NCI-H510A treated with DMSO at 0.1 percent for 48 hours (cell line): ENCODE measurements at places on chromosomes 5 and 9.

- DNase-seq, result no peak
Observed at GRCh38 chr9:134335486-134336220, 9.4 kb downstream of the RXRA start.

- DNase-seq, result peak; percentile 93
Observed at GRCh38 chr9:130254747-130255630, 10.6 kb upstream of the HMCN2 start.

GRCh38 chr5:38634568-38635369 lies 78.3 kb upstream of the LIFR start:
- no peak for DNase-seq

- DNase-seq, result no peak
Observed at GRCh38 chr9:128286440-128286839, 10.4 kb downstream of the SWI5 start.

- DNase-seq, result no peak
Observed at GRCh38 chr5:86644843-86645242, 27.1 kb downstream of the COX7C start.

- no peak for DNase-seq
Observed at GRCh38 chr5:134370311-134370870, 978 bp upstream of the UBE2B start.

DNA sequence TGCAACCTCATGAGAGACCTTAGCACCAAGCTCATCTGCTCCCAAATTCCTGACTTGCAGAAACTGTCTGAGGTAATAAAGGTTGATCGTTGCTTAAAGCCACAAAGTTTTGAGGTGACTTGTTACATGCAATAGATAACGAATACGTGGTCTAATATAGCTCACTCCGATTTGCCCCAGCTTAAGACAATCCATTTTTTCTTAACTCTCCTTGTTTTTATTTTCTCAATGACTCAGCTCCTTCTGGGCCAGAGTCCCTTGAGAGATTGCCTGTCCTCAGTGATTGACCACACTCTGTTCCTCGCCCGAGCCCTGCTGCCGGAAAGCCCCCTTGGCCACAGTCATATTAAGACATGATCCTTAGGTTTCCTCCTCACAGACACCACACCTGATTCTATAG lies 63.7 kb upstream of the FANCC start:
- DNase-seq, result no peak

DNA sequence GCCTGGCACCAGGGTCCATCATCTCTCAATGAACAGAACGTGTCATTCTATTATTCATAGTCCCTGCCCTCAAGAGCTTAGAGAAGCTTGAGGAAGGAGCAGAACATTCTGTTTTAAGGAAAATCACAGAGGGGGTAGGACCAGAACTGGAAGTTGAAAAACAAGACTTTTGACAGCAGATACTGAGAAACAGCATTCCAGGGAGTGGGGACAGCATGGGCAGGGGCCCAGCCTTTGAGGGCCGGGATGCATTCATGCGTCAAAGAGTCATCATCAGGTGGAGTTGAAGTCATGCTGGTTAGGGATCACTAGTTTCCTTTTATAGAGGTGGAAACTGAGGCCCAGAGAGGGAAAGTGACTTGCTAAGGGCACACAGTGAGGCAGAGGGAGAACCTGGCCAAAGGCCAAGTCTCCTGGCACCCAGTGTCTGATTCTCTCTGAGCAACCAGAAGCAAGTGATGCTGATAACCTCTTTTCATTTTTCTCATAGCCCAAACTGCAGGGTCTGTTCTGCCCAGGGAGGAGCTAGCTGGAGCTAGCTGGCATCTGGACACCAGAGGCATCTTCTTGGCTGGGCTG lies 41.5 kb upstream of the STXBP1 start:
- peak; percentile 30 for DNase-seq

DNA sequence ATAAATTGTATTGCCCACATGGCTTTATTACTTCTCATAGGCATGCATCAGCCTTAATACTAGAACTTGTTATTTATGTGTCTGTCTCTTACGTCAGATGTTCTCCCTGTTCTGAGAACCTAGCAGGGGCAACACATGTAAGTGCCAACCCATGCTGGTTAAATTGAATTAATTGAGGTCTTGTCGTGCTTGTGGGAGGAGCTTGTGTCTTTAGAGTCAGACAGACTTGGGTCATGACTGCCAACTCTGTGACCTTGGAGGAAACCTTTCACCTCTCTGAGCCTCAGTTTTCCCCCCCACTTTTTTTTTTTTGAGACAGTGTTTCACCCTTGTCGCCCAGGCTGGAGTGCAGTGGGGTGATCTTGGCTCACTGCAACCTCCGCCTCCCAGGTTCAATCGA lies 2.2 kb upstream of the MEGF9 start:
- no peak for DNase-seq

DNA sequence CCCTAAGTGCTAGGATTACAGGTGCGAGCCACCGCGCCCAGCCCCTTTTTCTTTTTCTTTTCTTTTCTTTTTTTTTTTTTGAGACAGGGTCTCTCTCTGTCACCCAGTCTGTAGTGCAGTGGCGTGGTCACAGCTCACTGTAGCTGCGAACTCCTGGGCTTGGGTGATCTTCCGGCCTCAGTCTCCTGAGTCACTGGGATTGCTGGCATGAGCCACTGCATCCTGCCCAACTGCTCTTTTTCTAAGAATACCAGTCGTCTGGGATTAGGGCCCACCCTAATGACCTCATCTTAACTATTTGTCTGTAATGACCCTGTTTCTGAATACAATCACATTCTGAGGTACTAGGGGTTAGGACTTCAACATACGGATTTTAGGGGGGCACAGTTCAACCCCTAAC lies 34.1 kb upstream of the NANS start:
- DNase-seq, result no peak

GRCh38 chr9:129987047-129987446 lies 55.9 kb downstream of the FNBP1 start:
- no peak for DNase-seq

GRCh38 chr5:73104326-73104725 lies 16.0 kb upstream of the TMEM171 start:
- no peak for DNase-seq

DNA sequence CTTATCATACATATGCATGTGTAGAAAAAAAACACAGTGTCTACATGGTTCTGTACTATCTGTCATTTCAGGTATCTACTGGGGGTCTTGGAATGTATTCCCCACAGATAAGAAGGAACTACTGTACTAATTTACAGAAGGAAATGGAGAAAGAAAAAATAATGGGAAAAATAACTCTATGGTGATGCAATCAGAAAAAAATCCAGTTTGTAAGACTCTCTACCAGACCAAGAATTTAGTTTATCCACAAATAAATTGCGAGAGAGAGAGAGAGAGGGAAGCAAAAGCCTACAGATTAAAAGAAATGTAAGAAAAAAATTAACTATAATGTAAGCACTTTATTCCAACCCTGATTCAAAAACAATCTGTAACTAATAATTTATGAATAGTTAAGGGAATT lies 708.6 kb upstream of the ZNF608 start:
- DNase-seq, result no peak

DNA sequence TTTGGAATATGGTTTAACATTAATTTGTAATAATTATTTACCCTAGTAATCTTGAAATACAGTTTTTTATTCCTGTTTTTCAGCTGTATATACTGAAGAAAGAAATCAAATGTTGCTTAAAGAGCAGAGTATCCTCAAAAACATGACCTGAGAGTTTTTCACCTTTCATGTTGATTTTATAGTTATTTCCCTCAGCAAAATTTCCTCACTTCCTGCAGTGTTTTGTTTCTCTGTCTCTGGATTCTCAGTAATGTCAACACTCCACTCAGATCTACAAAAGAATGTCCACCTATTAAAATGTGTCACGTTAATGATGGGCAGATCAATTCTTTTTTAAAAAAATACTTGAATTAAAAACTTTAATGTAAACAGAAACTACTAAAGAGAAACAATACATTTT lies 398.3 kb downstream of the ANXA1 start:
- DNase-seq, result no peak

- DNase-seq, result no peak
Observed at GRCh38 chr5:134935711-134936602, 31.0 kb downstream of the PCBD2 start.

DNA sequence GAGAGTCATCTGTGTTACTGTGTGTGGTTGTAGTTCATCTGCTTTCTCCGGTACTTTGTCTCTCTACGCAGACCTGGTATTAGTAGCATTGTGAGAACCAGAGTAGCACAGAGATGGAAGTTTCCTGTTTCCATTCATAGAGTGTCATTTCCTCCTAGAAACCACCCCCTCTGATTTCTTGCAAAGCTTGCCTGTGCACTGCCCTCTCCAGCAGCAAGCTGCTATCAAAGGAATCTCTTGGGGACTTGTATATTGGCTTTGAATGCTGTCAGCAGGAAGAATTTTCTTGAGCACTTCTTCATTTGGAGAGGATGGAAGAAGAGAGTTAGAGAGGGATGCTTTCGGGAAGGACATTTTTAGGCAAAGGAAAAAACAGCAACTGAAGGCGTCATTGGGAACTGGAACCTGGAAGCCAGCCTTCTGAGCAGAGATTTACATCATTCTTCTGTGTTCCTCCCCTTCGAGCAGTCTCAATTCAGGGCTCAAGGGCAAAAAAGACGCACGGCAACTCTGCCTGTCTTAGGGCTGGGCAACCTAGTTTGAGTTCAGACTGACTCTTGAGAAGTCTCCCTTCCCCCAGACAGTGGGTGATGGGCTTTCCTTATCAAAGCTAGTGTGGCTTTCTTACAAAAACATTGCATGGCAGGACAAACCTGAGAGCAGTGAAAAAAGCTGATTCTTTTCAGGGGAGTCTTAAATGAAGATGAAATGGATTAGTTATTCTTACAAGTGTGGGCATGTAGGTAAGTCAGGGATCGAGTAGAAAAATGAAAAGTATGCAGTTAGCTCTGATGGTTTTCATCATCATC lies 226.3 kb downstream of the AOPEP start:
- DNase-seq, result no peak

DNA sequence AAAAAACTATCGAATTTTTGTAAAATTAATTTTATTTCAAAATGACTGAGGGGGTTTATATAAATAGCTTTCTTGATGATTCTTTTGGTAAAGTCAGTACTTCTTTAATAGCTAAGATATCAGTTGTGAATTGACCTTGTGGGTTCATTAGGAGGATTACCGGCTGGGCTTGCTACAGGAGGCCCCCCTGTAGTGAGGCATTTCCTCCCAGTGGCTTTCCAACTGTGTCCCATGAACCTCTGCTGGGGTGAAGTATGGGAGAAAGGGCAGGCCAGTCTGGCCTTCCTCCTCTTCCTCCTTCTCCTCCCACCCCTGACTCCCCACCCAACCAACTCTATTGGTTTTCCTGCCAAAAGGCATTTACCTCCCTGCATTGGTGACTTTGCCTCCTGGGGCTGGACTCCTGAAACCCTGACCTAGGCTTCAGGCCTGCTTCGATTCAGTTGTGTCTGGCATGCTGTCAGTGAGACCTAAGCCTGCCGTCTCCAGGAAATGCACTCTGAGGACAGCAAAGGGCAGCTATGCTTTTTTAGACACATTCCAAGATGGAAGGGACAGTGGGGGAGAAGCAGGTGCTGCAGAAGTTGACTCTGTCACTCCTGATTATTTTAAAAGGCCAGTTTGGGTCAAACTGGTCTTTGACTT lies 144.8 kb downstream of the HSPA4 start:
- DNase-seq, result no peak

GRCh38 chr5:129447968-129448367 lies 12.1 kb upstream of the ADAMTS19 start:
- no peak for DNase-seq

GRCh38 chr9:133634081-133634691 lies 2.0 kb upstream of the DBH start:
- peak; percentile 85 for DNase-seq

GRCh38 chr5:150159741-150160179 lies 4.1 kb upstream of the PDGFRB start:
- DNase-seq, result no peak

DNA sequence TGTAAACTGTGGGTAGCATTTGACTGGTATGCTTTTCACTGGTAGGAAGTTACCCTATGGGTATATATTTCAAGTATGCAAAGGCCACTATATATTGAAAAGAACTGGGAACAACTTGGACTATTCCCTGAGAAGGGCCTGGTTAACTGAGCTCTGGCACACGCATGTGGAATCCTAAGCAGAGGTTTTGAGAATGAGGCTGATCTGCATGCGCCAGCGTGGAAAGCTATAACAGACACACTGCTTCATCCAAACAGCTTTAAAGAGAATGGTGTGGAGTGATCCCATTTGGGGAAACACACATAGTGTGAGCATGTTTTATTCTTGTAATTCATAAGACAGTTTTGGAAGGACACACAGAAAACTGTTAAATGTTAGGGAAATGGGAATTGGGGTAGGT lies 8.4 kb downstream of the NSG2 start:
- DNase-seq, result peak; percentile 8

DNA sequence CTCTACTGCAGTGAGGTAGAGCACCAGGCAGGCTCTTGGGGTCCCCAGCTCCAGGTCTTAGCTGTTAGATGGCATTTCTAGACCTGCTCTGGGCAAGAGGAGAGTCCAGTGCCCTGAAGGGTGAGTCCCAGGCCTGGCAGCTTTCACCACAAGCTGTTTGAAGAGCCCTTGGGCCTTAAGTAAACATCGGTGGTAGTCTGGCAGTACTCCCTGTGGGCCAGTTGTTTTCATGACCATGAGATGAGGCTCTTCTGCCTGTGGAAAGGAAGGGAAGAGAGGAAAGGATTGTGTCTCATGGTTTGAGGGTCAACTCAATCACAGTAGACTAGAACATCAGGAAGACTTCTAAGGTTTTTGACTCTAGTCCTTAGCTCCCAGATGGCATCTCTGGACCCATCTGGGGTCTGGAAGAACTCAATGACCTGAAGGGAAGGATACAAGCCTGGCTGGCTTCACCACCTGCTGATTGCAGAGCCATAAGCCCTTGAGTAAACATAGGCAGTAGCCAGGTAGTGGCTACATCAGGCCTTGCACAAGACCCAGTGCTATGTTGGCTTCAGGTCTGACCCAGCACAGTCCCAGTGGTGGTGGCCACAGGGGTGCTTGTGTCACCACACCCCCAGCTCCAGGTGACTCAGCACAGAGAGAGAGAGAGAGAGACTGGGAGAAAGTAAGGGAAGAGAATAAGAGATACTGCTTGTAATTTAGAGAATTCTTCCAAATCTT lies 114.3 kb upstream of the PCSK5 start:
- peak; percentile 83 for DNase-seq

DNA sequence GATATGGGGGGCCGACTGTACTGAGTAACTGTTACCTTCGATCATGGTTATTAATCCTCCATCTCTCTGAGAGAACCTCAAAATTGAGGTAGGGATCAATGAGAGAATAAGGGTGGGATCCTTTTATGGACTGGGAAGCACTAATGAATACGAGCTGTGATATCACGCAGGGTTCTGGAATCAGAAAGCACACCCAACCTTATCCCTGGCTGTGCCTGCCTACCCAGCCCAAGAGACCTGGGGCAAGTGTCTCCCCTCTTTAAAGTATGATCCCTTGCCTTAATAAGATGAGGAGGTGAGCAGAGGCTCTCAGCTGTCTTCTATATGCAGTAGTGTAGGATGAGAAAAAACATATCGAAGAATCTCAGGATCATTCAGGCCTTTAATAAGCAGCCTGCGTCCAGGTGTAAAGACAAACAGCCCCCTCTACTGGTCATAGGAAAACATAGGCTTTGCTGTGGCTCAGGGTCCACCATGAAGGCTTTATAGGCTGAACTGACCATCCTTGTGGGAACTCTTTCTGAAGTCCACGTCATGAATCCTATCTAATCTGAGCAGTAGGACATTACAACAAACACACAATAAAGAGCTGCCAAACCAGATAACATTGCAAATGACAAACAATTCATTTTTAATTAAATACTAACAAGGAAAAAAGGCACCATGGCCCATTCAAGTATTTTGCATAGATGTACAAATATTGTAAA lies 16.8 kb downstream of the NIPAL4 start:
- DNase-seq, result peak; percentile 39
